ENCODE measurements at places on chromosomes 3 and 15.
A peak's percentile ranks its signal among the peaks of the same experiment; 100 is the strongest.

GRCh38 chr3:31704591-31705179, 172.0 kb downstream of the STT3B start:
- peak; percentile 4 for DNase-seq

DNA sequence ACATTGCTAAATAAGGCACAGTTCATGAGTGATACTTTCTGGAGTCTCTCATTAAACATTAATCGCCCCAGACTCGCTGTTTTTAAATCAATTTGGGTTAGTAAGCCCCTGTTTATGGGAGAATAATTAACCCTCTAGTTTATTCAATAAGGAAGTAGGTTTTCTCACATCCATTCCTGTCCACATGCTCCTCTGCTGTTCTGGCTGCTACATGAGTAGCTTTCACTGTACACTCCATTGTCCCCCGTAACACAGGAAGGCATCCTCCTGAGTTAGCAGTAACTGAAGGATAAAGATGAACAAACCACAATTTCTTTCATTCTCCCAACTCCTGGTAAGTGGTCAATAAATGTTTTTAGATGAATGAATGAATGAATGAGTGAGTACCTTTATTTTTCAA, 378.5 kb downstream of the DIPK2A start:
- DNase-seq = no peak

DNA sequence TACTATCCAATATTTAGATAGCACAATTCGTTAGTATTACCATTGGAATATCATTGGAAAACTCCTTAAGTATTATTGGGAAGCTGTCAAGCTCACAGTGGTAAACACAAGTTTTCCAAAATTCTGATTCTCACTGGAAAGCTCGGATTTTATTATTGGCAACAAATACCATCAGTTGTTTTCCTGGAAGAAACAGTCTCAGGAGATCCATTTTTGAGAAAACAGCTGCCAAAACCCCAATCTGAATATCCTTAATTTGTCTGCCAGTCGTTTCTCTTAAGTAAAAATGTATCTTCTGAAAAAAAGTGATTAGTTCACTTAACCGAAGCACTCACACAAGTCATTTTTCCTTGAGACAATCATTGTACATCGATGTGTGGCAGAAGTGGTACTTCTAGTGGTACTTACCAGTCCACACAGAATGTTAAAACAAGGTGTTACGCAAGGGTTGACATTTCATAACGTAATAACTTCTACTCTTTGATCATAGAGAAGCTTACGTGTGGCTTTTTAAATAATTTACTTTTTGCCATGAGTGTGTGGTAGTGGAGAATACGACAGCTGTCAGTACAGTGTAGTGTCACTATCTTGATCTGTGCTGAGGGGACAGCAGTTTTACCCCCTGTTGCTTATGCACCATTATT, 74.9 kb downstream of the FAM43A start:
- DNase-seq = no peak

DNA sequence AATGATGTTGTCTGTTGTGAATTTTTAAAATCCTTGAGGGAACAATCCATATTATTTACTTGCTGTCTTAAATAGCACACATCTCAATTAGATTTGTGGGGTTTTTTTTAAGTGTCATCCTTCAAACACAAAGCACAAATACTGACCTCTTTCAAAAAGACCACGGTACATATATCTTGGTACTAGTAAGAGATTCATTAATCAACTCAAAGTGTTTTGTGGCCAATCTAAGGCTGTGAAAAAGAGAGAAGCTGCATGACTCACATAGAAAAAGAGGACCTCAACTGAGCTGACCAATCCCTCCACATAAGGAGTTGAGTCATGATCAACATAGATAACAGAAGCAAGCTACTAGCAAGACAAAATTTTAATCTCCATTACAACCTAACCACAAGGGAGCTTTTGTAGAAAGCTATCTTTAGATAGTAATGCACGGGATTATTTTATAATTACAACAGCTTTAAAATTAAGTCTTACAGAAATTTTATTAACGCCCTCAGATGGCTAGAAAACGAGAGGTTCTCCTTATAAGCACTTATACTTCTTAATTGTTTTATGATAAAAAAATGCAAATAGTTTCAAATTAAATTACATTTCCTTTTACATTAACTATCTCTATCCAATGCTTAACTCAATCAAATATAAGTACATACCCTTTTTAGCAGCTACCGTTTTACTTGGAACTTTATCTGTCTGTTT, 60.5 kb downstream of the TOP2B start:
- DNase-seq = no peak

DNA sequence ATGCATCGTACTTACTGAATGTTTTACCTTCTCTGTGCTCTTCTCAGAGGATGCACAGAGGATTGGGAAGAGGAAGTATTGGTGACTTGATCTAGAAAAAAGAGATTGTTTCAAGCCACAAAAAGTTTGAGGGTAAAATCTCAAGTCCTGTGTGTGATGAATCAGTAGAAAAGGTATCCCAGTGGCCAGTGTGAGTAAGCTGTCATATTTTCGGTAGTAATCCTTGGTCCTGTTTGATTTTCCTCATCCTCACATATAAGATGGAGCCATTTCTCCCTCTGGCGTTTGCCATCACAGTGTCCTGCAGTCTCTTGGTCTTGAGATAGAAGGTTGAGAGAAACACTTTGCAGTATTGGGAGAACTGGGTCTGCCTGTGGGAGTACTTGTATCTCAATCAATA, 166.8 kb downstream of the LPP start:
- DNase-seq = no peak

DNA sequence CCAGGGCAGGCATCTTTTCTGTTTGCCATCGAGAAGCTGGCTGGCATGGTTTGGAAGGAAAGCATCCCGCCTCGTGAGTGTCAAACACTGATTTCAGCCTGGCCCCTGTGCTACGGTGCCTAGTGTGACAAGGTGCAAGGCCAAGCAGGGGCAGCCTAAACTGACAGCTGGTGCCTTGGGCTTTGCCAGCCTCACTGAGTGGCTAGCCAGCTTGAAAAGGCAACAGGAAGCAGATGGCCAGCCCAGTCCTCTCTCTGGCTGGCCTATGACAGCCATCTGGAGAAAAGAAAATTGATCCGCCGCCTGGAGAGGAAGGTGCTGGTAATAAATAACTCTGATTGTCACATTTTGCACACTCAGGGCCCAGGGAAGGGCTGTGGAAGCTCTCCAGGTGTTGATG, 52.2 kb downstream of the C3orf85 start:
- DNase-seq = no peak

DNA sequence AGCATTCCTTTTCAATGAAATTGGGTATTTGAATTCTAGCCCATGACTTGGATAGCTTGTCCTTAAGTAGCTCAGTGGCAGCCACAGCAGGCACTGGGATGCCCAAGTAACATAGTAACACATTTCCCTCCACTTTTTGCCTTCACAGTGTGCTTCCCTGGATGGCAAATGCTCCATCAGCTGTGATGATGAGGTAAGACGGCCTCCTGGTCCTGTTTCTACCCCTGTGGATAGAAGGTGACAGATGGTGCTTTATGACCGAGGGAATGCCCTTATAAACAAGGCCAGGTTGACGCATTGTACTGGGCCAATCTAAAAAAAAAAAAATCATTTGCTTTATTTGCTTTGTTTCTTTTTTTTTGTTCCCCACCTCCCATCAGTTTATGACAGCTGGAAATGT, 41.8 kb upstream of the LRTM1 start:
- no peak for DNase-seq

DNA sequence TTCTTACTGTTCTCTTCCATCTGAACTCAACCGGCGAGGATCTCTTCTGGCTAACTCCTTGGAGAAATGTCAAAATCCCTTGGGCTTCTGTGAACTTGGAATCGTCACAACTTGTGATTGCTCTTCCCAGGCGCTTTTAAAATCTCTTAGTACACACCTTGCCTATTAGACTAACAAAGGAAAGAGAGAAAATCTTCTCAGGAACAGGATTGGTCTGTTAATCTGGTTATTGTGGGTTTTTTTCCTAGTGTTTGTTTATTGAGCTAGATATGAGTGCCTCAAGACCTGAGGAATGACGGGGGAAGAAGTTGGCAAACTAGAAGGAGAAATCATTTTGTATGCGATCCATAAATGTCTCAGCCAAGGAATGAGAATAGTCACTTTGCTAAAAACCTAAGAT, at the start of gene ATP13A5:
ATP13A5 (minus strand) TSS at position 48 of the 400 bp plus-strand sequence; CDS start at position 20, 28 bp downstream.
- no peak for DNase-seq

DNA sequence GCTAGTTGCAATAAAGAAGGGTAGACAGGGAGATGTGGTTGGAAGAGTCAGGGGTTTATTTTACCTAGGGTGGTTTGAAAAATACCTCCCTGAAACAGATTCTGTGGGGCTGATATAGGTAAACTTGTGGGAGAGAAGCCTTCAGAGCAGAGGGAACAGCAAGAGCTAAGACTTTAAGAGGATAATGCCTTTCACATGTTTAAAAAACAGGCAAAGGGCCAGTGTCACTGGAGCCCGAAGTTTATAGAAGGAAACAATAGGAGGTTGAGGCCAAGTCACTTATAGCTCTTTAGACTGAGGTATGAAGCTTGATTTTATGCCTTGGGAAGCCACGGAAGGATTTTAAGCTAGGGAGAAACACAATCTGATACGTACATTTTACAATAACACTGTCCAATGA, 448.7 kb downstream of the TAFA4 start:
- no peak for DNase-seq

DNA sequence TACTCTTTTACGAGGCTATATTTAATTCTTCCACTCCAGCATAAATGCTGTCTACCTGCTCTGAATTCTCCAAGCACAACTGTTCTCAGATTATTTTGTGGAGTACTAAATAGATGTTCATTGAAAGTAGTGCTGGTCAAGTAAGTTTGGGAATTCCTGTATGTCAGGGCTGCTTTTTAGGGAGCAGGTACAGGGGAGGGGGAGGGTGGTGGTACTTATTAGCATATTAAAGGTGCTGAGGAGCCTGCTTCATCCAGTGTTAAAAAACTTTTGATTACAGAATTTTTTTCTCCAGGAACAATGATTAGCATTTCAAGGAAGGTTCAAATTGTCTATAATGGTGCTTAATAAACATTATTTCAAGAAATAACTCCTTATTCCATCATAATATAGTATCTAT, 59.2 kb downstream of the PPM1L start:
- no peak for DNase-seq

DNA sequence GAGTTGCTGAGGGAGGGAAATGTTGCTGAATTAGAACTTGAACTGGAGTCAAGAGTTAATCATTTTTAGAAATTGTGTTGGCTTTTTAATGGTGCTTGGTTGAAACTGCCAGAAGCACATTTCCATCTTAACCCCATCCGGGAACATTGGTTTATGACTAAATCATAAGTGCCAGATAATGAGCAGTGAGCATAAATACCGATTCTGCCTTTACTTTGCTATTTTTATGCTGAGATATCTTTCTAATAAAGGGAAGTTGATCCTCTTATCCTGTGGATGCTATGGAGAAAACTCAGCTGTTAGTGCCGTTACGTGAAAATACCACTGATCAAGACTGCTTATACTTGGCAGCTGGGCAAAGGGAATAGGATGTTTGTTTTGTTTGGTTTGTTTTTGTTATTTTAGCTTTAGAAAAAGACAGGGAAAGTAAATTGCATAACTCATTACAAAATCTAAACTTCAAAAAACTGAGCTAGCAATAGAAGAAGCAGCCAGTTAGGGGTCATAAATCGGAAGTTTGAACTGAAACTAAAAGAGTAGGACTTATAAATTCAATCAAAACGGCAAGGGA, 813.1 kb downstream of the NAALADL2 start:
- no peak for DNase-seq

- DNase-seq = no peak
Observed at GRCh38 chr3:107939691-107940442, 151.0 kb downstream of the CD47 start.

- DNase-seq = no peak
Observed at GRCh38 chr3:40803311-40803710, 278.6 kb downstream of the ZNF621 start.

DNA sequence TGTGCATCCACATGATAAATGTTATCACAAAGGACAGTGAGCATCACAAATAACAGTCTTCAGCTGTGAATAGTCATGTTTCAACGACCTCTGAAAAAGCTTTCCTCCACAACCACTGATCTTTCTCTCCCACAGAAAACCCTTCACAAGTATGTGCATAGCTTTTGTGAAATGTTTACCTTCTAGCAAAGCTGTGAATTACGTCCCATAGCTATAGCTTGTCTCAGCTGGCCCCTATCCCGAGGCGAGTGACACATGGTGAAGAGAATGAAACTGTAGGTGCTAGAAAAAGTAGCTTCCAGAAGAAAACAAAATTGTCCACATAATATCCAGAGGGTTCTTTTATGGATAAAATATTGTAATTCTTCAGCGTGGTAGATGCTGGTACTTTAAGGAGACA, 182.0 kb downstream of the FGF12 start:
- DNase-seq = no peak

All from pulmonary artery endothelial cell (primary cell).